ENCODE measurements at places on chromosomes 5 and 9. TPM values are rescaled to one million over a fixed set of nuclear protein-coding genes. Genes with fewer than 3 reads are reported as not detected.
A peak's percentile ranks its signal among the peaks of the same experiment; 100 is the strongest.

DNA sequence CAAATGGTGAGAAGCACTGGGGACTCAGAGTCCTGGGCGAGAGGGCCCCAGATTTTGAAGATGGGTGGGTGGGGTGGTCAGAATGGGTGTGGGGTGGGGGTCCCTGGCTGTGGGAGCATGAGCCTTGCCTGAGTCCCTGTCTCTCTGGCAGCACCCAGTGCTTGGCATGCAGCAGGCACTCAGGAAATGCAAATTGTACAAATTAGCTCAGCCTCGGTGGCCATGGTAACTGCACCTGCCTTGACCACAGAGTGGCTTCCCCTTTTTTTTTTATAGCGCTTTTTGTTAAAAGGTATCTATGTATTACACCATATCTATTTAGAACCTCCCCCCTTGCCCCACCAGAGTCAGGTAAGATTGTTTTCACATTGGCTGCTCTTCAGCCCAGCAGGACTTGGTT lies 19.2 kb upstream of the PITX1 start:
- no peak for DNase-seq
- H3K4me1 ChIP-seq, result peaks cover 13% of the 10 kb centered on the region
- no peak overlapping the region for H3K27ac ChIP-seq
- H3K36me3 ChIP-seq, result no peaks in the 10 kb centered on the region
- no peak overlapping the region for H3K4me3 ChIP-seq

DNA sequence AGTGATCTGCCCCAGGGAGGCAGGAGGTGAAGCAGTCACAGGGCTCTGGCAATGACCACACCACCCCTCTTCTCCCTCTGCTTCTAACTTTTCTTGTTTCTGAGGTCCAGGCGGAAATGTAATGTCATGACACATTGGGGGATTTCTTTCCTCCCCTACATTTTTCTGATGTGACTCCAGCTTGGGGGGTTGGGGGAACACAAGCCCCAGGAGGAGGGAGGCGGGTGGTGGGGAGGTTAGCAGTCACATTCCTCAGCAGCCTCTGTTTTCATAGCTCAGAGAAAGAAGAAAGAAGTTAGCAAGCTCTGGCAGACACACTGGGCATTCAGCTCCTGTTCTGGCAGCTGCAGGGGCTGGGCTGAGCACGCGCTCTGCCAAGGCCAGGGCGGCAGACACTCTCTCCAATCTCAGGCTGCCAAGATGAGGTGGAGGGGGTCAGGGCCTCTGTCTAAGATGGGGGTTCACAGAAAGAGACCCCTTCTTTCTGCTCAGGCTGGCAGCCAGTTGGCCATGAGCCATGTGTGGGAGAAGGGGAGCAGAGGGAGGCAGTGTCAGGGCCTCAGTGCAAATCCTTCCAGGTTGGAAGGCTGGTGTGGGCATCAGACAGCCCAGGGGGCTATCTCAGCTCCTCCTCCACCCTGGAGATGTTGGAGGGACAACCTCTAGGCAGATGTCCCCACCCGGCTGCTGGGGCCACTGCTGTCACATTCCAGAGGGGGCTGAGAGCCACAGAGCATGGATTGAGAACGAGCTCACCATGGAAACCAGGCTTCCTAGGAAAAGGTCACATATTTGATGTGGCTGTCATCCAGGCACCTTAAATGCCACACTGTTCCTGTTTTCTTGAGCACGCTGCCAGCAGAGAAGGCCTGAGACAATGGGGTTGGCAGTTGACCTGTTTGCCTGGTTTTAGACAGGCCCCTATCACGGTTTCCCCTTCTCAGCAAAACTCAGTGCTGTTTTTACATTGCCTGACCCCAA lies 20.1 kb upstream of the PFDN1 start:
- H3K4me1 ChIP-seq, result peaks cover 61% of the 10 kb centered on the region
- peak overlapping the region; percentile 43 for H3K4me3 ChIP-seq
- no peaks in the 10 kb centered on the region for H3K27me3 ChIP-seq
- DNase-seq, result peak; percentile 95
- H3K36me3 ChIP-seq, result no peaks in the 10 kb centered on the region

GRCh38 chr5:33941090-33941489 lies 4.9 kb downstream of the RXFP3 start:
- no peaks in the 10 kb centered on the region for H3K36me3 ChIP-seq
- no peak overlapping the region for H3K4me3 ChIP-seq
- H3K27me3 ChIP-seq, result no peaks in the 10 kb centered on the region
- no peaks in the 10 kb centered on the region for H3K4me1 ChIP-seq
- H3K27ac ChIP-seq, result no peak overlapping the region

DNA sequence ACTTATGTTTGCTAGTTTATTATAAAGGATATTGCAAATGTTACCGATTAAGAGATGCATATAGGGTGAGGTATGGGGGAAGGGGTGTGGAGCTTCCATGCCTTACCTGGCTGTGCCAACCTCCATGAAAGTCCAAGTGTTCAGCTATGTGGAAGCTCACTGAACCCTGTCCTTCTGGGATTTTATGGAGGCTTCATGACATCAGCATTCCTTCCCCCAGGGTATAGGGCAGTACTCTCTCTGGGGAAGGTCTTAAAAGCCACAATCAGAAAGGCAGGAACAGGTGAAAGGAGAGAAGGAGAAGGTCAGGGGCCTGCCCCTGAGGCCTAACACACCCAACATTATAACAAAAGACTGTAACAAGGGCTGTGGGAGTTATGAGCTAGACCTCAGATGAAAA lies 592.6 kb downstream of the PDE4D start:
- H3K4me1 ChIP-seq, result peaks cover 25% of the 10 kb centered on the region
- no peaks in the 10 kb centered on the region for H3K27me3 ChIP-seq
- no peaks in the 10 kb centered on the region for H3K36me3 ChIP-seq
- H3K27ac ChIP-seq, result no peak overlapping the region
- DNase-seq, result no peak

The SLC45A2 gene
- total RNA-seq, result 0.33 TPM

GRCh38 chr5:149015561-149015960 lies 47.3 kb downstream of the SH3TC2 start:
- H3K27me3 ChIP-seq, result no peaks in the 10 kb centered on the region
- no peak for DNase-seq
- peaks cover 20% of the 10 kb centered on the region for H3K4me1 ChIP-seq
- H3K4me3 ChIP-seq, result no peak overlapping the region

- H3K36me3 ChIP-seq, result no peaks in the 10 kb centered on the region
- no peak overlapping the region for H3K27ac ChIP-seq
- H3K27me3 ChIP-seq, result no peaks in the 10 kb centered on the region
- no peaks in the 10 kb centered on the region for H3K4me1 ChIP-seq
- H3K4me3 ChIP-seq, result no peak overlapping the region
- no peak for DNase-seq
Measured at GRCh38 chr5:8299716-8300115, 430.8 kb downstream of the MTRR start.

DNA sequence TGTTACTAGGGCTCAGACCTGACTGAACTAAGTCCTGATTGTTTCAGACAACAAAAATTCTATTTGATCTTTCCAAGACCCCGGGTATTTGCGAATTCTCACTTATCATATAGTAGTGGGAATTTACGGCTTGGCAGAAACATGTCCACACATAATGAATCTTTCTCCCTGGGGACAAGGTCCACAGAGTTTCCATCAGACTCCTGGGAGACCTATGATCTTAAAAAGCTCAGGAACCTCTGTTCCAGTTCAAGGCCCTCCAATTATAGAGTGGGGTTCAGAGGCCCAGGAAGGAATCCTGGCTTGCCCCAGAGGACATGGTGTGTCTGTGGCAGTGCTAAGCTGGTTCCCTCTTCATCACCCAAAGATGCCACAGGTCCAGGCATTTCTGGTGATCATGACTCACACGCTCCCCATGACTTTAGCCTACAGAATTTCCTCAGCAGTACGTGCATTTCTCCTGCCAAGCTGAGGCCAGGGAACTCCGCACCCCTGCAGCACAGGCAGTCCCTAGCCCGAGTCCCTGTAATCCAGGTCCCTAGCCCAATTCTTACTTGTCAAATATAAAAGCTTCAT lies 12.6 kb downstream of the RAPGEF1 start:
- no peak overlapping the region for H3K4me3 ChIP-seq
- 0 out of 2 replicates have a peak, but pooled peaks cover 12% of the 10 kb centered on the region for H3K4me1 ChIP-seq
- no peaks in the 10 kb centered on the region for H3K27me3 ChIP-seq
- H3K36me3 ChIP-seq, result no peaks in the 10 kb centered on the region

DNA sequence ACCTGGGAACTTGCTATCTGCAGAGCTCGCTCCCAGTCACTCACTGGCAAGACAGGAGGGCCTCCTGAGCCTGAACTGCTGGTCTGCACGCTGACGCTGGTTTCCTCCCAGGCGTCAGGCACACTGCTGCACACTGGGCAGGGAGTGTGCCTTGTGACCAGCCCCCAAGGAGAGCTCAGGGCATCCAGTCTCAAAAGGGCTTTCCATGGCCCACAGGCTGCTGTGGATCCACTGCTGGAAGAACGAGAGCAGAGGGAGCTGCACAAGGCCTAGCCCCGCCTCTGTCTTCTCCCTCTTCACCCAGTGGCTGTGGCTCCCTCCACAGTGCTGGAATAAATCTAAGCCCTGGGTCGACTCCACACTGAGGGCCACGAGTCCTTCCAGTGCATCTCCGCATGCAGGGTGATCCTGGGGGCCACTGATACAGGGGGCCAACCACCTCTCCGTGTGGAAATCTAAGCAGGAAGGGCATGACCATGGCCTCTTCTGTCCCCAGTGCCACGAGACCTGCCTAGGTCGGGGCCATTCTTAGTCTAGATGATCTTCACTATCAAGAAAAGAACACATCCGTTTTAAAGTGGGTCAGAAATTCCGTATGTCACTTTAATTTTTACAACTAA lies 93.6 kb downstream of the CAMSAP1 start:
- H3K27ac ChIP-seq, result no peak overlapping the region
- H3K4me1 ChIP-seq, result no peaks in the 10 kb centered on the region
- no peaks in the 10 kb centered on the region for H3K36me3 ChIP-seq
- H3K27me3 ChIP-seq, result no peaks in the 10 kb centered on the region
- DNase-seq, result no peak

The FAM151B gene
- total RNA-seq, result 1.7 TPM

GRCh38 chr9:99181206-99181605 lies 40.5 kb downstream of the ALG2 start:
- no peaks in the 10 kb centered on the region for H3K27me3 ChIP-seq
- no peaks in the 10 kb centered on the region for H3K36me3 ChIP-seq
- DNase-seq, result no peak
- no peak overlapping the region for H3K4me3 ChIP-seq

The MSX2 gene
- total RNA-seq, result not detected

DNA sequence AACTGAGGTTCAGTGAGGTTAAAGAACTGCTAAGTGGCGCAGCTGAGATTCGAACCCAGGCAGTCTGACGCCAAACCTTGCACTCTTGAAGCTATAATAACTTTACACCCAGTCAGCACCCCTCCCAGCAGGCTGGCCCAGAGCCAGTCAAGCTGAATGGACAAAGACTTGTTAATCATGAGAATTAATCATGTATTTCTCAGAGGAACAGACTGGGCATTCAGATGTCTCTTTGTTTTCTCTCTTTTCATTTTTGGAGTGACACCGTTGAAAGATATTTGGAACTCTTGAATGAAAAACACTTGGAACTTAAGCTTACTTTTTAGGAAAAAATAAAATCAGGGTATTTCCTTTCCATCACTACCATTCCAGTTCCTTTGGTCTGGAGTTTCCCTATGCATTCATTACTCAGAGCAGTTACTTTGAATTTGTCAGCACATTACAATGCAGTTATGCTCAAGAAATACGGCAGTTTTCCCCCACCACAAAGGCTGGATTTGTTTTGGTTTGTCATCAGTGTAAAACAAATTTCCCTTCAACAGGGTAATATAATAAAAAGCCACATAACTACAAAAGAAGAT lies 22.6 kb upstream of the MAMDC2 start:
- H3K4me3 ChIP-seq, result no peak overlapping the region
- 0 out of 2 replicates have a peak overlapping the region, but pooled peaks have one; percentile 19 for H3K27ac ChIP-seq
- peaks cover 21% of the 10 kb centered on the region for H3K4me1 ChIP-seq
- no peaks in the 10 kb centered on the region for H3K27me3 ChIP-seq
- DNase-seq, result peak; percentile 51

GRCh38 chr5:119402555-119402954 lies 46.7 kb downstream of the TNFAIP8 start:
- no peaks in the 10 kb centered on the region for H3K4me1 ChIP-seq
- H3K36me3 ChIP-seq, result no peaks in the 10 kb centered on the region
- DNase-seq, result no peak
- H3K27me3 ChIP-seq, result no peaks in the 10 kb centered on the region

DNA sequence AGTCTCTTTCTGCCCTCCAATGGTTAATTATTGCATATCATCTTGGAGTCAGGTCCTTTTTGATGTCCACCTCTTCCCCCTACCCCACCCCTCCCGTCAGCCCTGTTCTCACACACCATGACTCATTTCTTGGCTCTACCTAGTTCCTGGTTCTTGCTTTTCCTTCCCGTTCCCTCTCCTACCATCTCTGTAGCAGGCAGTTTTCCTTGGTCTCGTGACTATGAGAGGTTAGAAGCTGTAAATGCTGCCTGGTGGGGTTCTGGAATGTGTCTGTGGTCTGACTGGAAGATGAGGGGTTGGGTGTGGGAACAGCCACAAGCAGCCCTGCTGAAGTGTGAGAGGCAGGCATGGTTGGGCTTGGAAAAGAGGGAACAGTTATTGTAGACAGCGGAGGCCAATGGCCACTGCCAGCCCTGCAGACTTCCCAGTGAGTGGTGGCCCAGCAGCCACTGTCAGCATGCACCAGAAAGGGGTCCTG lies 18.2 kb downstream of the SLC22A5 start:
- H3K4me1 ChIP-seq, result peaks cover 52% of the 10 kb centered on the region
- peak overlapping the region; percentile 97 for H3K27ac ChIP-seq
- no peaks in the 10 kb centered on the region for H3K27me3 ChIP-seq
- H3K36me3 ChIP-seq, result 0 out of 2 replicates have a peak, but pooled peaks cover 8% of the 10 kb centered on the region
- peak; percentile 74 for DNase-seq

Measured in PC-9 (cell line).